ENCODE measurements at places on chromosomes 1 and 21. TPM values are rescaled to one million over a fixed set of nuclear protein-coding genes. Genes with fewer than 3 reads are reported as not detected.
A peak's percentile ranks its signal among the peaks of the same experiment; 100 is the strongest.

GRCh38 chr1:180155182-180155682 is 563 bp downstream of the QSOX1 start:
- peak; percentile 54 for DNase-seq

DNA sequence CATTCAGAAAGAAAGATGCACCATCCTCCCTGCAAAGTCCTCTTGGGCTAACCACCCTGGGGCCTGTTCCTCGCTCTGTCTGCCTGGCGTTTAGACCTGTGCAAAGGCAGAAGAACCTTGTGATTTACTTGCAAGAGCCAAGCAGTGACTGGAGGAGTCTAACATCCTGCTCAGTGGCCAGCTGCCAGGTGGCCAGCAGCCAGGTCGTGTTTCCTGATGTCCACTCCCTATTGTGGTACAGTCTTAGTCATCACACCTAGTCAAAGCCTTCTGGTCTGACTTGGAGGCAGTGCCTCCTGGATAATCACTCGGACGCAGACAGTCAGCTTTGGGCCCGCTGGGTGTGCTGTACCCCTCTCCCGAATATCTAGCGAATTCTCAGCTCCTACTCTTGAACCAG is 118.1 kb downstream of the PGBD5 start:
- DNase-seq, result no peak

DNA sequence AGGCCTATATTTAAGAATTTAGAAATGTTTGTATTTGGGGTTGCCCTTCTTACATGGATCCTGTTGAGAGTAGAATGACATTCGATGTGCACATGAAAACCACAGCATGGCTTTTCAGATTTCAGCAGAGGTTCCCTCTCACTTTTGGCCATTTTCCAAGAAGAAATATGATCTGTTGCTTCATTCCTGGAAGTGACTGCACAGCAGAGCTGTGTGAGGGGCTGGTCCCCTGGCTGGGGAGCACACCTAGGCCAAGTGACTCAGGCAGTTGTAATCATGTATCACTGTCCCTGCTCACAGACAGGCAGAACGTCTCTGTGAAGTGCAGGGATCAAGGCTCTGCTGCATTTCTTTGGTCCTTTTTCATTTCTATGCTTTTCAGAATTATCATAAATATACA is 32.3 kb downstream of the AGT start:
- peak; percentile 46 for DNase-seq

GRCh38 chr1:230160957-230161771 is 94.1 kb downstream of the GALNT2 start:
- DNase-seq, result no peak

- DNase-seq, result no peak
Measured at GRCh38 chr1:47927165-47927564, 70.0 kb downstream of the TRABD2B start.

HES3 gene
- total RNA-seq, result not detected

ATAD3C gene
- 0.38 TPM for total RNA-seq
